CD4-positive, alpha-beta memory T cell (primary cell): ENCODE measurements at places on chromosomes 1 and 21. TPM values are rescaled to one million over a fixed set of nuclear protein-coding genes. Genes with fewer than 3 reads are reported as not detected.

CHIA gene
- not detected for polyA plus RNA-seq

DNA sequence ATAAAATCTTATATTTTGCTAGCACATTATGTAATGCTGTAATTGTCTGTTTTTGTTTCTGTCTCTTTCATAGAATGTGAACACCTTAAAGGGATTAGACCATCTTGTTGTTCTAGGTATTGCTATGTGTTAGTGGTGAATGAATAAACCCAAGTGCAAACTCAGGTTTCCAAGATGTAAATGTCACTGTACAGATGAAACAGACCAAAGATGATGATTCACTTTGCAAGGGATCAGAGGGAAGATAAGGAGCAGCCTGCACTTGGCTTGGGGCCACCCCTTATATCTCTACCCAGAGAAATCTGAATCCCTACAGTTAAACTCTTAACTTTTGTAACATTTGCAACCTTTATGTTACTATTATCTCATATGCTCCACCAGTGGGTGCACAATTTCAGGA lies 25.4 kb downstream of the UROD start:
- H3K27me3 ChIP-seq = no peaks in the 10 kb centered on the region
- H3K27ac ChIP-seq = no peak overlapping the region
- H3K4me3 ChIP-seq = no peak overlapping the region

- no peaks in the 10 kb centered on the region for H3K27me3 ChIP-seq
- peaks cover 6% of the 10 kb centered on the region for H3K4me1 ChIP-seq
- H3K27ac ChIP-seq = no peak overlapping the region
Measured at GRCh38 chr1:1110561-1110971, 5.3 kb downstream of the C1orf159 start.

NMNAT2 gene
- not detected for polyA plus RNA-seq

DNA sequence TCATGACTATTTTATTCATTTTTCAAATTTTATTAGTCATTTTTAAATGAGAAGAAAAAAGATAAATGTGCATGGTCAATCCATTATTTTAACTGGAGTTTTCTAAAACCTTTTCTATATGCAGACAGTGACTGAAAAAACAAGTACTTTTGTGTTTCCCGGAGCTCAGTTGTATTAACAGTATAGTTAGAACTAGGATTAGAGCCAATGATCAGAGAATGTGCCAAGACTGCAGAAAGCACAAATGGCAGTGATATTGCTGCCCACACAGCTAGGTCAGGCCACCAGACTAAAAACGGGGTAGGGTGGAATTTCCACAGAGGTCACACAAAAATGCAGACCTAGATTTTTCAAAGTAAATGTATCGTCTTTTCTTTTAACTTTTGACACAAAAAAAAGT lies 163.1 kb upstream of the GRIK3 start:
- no peak for DNase-seq
- no peak overlapping the region for H3K4me3 ChIP-seq
- no peak overlapping the region for H3K27ac ChIP-seq

RIMS3 gene
- polyA plus RNA-seq = 3.4 TPM

IFI44L gene
- polyA plus RNA-seq = 13.6 TPM

SLC44A3 gene
- polyA plus RNA-seq = 1.9 TPM

GRCh38 chr1:215594640-215595039 lies 27.5 kb downstream of the KCTD3 start:
- H3K4me1 ChIP-seq = no peaks in the 10 kb centered on the region
- H3K27me3 ChIP-seq = no peaks in the 10 kb centered on the region
- DNase-seq = no peak
- H3K4me3 ChIP-seq = no peak overlapping the region

DNA sequence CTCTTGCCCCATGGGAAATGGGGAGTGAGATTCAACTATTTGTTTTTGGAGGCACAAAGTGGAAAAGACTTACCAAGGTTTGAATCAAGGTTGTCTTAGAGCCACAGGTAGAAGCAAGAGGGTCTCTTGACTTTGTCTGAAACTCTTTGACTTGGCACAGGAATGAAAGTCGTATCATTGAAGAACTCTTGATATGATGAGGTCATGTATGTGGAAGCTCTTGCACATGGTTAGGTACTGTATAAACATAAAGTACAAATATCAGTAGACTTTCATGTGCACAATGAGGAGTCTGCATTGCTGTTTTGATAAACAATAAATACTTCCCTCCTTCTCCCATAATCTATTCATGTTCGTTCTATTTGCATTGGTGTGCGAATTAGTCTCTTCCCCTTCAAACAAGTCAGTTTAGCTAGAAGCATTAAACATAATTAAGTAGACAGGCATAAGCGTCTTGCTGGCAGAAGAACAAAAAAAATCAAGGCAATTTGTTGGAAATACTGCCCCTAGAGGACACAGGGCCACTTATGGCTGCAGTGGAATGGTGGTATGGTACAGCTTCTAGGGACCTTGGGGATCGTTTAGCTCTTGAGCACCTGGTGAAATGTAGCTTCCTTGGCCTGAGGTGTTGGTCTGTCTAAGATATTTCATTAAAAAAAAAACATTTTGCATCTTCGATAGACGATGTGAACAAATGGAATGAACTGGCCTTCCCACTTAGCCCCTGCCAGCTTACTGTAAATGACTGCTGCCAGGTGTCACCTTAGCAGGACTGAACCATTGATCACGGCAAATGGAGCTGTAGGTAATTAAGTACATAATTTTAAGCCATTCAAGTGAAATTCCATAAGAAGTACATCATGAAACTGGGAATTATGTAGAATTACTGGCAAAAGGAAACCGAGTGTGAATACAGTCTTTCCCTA lies 218.0 kb upstream of the GALNT2 start:
- no peak for DNase-seq
- no peaks in the 10 kb centered on the region for H3K4me1 ChIP-seq
- no peaks in the 10 kb centered on the region for H3K27me3 ChIP-seq
- H3K36me3 ChIP-seq = no peaks in the 10 kb centered on the region
